ENCODE measurements at places on chromosomes 1 and 21.

GRCh38 chr1:182169203-182169602, 107.7 kb upstream of the ZNF648 start:
- no peak for DNase-seq

DNA sequence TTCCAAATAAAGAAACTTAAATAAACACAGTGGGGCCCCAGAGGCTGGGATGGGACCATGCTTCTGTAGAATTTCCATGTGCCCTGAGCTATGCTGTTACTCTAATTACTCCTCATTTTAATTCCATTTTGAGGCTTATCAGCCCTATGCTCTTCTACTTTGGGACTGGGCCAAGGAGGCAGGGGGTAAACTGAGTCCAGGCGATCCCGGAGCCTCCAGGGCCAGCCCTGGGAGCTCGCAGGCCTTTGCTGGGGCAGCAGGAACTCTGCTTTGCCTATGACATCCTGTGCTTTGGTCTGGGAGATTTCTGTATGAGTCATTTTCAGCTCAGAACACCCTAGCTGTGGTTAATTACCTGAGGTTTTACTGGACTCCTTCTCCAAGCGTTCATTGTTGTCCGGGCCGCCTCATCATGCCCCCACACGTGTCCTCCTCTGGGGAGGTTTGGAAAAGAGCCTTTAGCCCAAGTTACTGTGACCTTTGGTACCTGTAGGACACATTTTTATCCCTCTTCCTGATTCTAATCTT, 95.7 kb downstream of the RHOU start:
- no peak for DNase-seq

DNA sequence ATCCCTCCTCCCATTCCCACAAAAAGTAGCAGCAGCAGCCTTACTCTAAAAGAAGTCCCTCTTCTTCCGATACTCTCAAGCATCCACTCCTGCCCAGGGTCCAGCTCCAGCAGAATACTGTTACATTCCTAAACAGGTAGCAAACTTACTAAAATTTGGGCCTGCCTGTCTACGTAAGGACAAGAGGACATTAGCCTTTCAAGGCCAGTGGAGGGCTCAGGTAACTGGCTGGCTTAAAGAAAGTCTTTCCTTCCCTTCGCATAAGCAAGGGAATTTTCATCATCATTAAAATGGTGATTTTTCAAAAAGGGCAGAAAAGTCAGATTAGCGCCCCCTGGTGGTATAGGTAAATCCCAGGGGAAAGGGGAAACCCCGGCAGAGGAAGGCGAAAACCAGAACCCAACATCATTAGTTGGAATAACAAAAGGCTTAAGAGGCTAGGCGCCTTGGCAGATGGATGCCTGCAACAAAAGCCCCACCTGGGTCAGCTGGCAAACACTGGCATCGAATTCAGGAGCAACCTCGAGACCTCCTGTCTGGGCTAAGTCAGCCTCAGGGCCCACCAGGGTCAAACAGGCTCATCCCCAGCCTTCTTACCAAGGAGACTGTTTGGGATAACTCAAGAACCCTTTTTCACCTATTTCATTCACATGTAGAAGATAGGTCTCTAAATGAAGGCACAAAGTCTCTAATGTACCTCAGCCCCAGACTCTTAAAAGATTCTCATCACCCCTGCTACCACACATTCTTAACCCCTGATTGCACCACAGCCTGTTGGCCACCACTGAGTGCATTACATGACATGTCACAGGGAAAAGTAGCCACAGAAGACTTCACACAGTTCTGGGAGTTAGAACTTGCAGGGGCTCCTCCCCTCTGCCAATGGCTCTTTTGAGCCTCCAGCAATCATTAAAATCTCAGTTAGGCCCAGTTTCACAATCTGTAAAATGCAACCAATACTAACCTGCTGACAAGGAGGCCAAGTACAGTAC, 36.7 kb downstream of the ERI3 start:
- DNase-seq: no peak

DNA sequence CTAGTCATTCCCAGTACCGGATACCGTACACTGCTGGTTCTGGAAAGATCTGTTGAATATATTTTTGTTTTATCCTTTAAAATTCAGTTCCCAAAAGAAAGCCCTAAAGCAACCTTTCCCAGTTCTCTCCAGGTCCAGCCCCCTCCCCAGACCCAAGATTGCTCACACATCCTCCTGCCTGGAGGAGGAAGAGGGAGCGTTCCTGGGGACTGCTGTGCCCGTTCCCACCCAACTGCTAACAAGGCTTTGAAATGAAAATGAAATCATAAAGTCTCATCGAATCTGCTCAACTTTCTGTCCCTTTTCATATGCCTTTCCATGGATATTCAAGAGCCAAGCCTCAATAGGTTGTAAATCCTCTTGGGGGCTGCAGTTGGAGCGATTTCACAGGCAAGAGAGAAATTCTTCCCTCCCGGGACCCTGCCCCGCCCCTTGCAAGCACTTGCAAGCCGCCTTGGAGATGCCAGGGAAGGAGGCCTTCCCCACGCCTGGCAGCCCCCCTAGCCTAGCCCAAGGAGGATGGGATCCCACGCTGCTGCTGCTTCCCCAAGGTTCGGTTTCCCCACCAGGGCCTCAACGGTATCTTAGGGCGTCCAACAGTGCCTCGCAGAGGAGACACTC, 113.2 kb upstream of the CACHD1 start:
- DNase-seq: no peak

DNA sequence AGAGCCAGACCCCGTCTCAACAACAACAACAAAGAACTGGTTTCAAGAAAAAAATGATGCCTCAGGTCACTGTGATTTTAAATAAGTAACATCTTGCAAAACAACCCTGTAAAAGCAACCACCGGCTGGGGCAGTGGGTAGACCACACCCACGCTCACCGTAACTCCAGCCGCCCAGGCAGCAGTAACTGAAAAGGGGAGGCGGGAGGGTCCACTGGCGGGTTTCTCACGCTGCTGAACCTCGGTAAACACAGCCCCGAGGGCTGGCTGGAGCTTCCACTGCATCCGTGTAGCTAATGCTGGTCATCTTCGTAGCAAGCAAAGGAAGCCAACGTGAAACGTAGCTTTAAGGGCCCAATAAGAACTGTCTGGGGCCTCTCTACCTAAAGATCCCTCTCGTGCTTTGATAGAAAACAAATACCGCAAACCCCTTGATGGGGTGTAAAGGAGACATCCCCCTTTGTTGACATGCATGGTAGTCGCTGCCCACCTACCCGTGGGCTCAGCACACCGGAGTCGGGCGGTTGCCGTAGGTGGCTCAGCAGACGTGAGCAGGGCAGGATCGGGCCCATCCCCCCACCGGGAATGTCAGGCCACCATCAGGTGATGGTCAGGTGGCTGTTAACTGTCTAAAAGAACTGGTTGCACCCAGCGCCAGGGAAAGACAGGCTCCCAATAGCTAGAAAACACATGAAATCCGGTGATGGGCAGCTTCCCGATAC, 4.2 kb downstream of the C1orf159 start:
- DNase-seq: no peak

DNA sequence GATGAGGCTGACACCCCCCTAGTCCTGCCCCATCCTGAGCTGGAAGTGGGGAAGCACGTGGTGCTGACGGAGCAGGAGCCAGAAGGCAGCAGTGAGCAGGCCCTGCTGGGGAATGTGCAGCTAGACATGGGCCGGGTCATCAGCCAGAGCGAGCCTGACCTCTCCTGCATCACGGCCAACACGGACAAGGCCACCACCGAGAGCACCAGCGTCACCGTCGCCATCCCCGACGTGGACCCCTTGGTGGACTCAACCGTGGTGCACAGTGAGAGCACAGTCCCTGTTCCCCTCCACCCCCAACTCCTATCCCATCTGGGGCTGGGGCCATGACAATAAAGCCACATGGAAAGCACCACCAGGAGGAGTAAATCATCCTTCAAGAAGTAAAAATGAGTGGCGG, 250.2 kb downstream of the CACNA1E start:
- DNase-seq: no peak

DNA sequence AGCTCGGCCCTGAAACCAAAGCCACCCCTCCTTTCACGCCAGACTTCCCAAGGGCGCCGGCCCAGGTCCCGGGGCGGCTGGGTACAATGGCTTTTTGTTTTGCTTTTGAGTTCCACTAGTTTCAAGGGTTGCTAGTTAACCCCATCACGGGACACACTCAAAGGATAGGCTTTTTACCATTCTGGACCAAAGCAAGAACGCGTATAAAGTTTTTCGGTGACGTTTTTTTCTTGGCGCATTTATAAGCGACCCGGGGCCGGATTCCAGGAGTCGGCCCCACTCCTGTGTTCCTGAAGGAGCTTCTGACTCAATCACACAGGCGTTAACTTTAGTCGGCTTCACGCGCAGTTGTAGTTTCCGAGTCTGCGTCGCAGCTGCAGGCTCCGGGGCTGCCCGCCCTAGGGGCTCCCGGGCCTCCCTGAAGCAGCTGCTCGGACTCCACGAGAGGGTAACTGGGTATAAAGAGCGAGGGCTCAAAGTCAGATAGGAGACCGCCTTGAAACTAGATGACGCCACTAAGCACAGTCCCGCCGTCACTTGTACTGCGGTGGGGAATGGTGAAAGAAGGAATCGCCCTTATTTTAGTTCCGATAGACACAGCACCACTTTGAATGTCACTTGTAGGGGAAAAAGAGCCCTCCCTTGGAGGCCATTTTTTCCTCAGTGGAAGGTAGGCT, 707 bp upstream of the KLHL21 start:
- DNase-seq: no peak

GRCh38 chr1:59705466-59706302, 109.1 kb upstream of the HOOK1 start:
- no peak for DNase-seq

- DNase-seq: no peak
These were observed 8.8 kb upstream of the PAFAH2 start for GRCh38 chr1:26006710-26007109.

DNA sequence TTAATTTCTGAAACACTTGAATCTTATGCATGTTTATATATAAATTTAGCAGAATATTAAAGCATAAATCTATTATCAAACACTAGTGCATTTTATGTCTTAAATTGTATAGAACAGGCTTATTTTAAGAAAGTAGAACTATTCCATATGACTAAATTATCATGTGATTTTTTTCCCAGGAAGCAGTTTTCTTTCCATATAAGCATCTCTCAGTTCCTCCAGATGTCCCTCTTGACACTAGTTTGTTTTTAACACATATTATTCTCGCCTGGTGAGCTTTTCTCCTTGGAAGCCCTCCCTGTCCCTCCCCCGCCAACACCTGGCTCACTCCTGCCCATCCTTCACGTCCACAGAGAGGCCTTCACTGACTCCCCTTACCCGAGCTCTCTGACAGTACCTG, 48.3 kb upstream of the BCAR3 start:
- DNase-seq: no peak

DNA sequence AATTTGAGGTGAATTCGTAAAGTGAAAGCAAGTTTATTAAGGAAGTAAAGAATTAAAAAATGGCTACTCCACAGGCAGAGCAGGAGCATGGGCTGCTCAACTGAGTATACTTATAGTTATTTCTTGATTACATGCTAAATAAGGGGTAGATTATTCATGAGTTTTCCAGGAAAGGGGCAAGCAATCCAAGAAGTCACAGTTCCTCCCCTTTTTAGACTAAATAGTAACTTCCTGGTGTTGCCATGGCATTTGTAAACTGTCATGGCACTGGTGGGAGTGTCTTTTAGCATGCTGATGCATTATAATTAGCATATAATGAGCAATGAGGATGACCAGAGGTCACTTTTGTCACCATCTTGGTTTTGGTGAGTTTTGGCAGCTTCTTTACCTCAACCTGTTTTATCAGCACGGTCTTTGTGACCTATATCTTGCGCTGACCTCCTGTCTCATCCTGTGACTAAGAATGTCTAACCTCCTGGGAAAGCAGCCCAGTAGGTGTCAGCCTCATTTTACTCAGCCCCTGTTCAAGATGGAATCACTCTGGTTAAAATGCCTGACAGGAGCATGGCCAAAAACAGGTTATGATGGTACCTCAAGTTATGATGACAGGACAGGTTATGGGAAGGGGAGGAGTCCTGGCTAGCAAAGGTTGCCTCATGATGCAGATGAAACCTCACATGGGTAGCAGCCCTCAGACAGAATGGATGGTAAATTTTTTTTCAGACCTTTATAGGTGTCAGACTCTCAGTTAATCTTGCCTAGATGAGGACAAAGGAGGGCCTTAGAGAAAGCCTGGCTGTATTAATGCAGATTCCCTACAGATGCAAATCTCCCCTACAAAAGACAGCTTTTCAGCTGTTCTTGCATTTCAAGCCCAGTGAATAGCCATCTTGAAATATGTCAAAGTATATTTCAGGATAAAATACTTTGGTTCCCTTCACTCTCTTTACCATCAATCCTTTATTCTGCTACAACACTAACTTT, 49.7 kb downstream of the SIPA1L2 start:
- DNase-seq: no peak

- DNase-seq: no peak
These were observed 57.8 kb upstream of the RAVER2 start for GRCh38 chr1:64686828-64687724.

- no peak for DNase-seq
These were observed 112.2 kb downstream of the RYR2 start for GRCh38 chr1:237154157-237154556.

GRCh38 chr1:51369171-51369570, 38.8 kb upstream of the TTC39A start:
- DNase-seq: no peak

- DNase-seq: no peak
These were observed 7.9 kb upstream of the DISC1 start for GRCh38 chr1:231618609-231619256.

DNA sequence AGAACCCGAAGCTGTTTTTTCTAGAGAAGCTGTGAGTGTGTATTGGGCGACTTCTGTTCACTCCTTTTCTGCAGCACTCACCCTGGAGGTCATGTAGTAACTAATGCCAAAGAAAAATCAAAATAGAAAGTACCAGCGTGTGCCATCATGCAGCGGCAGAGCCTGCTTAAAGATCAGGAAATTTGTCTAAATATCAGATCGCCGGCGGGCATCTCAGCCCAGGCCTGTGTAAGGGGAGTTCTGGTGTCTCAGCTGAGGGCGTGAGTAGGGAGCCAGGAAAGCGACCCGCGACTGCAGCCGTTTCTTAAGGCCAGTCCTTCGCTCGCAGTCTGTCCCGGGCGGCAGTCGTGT, 768 bp downstream of the EDARADD start:
- no peak for DNase-seq

- no peak for DNase-seq
These were observed 8.3 kb downstream of the KDF1 start for GRCh38 chr1:26951821-26952497.

DNA sequence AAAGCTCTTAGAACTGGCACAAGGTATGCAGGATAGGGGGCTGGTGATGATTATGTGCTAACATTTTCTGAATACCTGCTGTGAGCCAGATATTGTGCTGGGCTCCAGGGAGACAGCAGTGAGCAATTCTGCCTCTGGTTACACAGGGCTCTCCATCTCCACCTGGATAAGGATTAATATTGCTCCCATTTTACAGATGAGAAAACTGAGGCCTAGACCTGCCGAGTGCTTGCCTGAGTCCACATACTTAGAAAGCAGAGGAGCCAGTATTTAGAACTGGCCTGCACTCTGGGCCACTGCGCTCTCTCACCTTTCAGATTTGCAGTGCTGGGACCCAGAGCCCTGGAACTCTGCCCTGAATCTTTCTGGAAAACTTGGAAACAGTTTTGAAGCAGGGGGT, 167.2 kb upstream of the KLHDC7A start:
- DNase-seq: no peak

GRCh38 chr1:107477233-107477632, 336.4 kb downstream of the NTNG1 start:
- DNase-seq: no peak

GRCh38 chr1:47690341-47691250, 252.8 kb downstream of the FOXD2 start:
- no peak for DNase-seq

GRCh38 chr1:116694524-116694923, 27.0 kb upstream of the IGSF3 start:
- no peak for DNase-seq

- no peak for DNase-seq
These were observed 21.3 kb downstream of the TNFRSF1B start for GRCh38 chr1:12188115-12188514.

- no peak for DNase-seq
These were observed 734.2 kb upstream of the ADAMTS5 start for GRCh38 chr21:27700974-27701614.

Data from stimulated activated CD4-positive, alpha-beta T cell treated with anti-CD3 and anti-CD28 coated beads, Interleukin-15, amount 100 ng/mL, for 1 hour (primary cell).